ENCODE measurements at places on chromosomes 11 and 22.

GRCh38 chr11:104991994-104992393, 23.6 kb upstream of the CASP4 start:
- no peak for DNase-seq

DNA sequence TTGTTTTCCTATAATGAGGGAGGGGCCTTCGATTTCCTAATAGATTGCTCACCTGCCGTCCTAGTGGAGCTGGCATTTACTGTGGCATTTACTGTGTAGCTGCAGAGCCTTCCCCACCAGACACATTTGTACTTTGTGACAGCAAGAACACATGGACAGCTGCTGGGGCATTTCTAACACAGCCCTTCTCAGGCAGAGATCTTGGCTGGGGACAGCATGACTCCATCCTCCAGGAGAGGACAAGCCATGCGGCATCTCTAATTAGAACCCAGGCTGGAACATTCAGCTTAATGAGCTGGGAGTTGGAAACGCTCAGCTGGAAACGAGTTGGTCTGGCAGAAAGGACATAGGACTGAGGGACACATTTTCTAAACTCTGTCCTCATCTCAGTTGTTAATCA, 887.5 kb downstream of the NTM start:
- DNase-seq, result no peak

GRCh38 chr22:20113551-20114310, 2.2 kb upstream of the RANBP1 start:
- DNase-seq, result no peak

- no peak for DNase-seq
These were observed 557 bp downstream of the PACSIN2 start for GRCh38 chr22:43014316-43014868.

GRCh38 chr11:7489376-7489775, 4.1 kb downstream of the OLFML1 start:
- DNase-seq, result no peak

DNA sequence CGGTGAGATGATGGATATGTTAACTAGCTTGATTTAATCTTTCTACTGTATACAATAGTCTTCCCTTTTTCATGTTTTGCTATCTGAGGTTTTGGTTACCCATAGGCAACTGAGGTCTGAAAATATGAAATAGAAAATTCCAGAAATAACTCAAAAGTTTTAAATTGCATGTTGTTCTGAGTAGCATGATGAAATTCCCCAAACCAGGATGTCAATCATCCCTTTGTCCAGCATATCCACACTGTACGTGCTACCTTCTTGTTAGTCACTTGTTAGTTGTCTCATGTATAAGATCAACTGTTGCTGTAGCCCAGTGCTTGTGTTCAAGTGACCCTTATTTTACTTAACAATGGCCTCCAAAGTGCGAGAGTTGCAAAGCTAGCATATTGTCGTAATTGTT, 21.2 kb upstream of the OR10W1 start:
- DNase-seq, result no peak

DNA sequence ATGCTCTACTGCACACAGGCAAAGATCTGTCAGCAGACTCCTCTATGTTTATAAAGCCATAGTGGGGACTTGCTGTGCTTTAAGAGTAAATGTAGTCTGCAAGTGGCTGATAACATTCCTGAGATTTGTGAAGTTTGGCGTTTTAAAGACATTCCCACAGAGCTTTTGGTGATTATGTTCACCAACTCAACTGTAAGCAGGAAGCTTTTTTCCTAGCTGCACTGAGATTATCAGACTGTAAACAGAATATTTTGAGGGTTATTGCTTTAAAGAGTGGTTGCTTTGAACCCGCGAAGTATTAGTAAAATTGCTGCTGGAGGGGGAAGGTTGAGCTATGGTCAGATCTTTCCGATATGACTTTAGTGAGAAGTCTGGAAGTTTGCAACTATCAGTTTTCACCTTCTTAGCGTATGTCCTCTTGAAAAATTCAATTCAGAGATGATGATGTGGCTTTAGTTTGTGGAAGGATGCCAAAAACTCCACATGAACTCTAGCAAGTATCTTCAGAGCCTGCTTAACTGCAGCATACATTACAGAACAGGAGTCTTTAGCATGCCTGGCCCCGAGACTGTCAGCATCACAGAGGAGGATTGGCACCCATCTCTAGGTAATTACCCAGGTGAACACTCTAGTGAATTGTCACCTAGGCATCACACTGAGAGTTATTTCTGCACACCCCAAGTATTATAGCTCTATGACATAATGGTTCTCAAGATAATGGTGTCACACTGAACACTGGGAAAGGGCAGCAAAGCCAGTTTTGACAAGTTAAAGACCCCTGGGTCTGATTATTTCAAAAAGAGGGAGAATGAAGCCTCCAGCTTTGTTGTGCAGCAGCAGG, 89.9 kb downstream of the MTNR1B start:
- no peak for DNase-seq

DNA sequence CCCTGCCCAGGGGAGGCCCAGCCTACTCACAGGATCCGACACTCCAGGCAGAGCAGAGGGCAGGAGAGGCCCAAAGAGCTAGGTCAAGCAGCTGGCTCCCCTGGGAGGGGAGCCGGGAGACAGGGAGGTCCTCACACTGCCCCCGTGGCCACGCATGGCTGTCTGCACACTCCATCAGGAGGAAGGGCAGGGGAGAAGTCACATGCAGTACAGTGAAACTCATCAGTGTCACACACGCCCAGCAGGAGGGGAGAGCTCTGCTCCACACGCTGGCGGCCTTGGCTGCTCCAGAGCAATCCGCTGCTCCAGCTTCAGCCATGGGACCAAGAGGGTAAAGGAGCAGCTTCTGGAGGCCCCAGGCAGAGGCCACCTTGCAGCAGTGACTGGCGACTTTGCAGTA, 14.3 kb downstream of the TCIRG1 start:
- DNase-seq, result no peak

- DNase-seq, result no peak
These were observed 772.5 kb downstream of the TBC1D22A start for GRCh38 chr22:47534804-47535410.

Data from stimulated activated CD4-positive, alpha-beta T cell treated with anti-CD3 and anti-CD28 coated beads, Interleukin-1b, Interleukin-23, amount 100 ng/mL, for 1 hour (primary cell).